Activated T-helper 1 cell treated with Interleukin-2 at 50 U/mL for 16 hours (primary cell): ENCODE measurements at places on chromosomes 13 and 19.

GRCh38 chr19:48913114-48913889, 13.2 kb downstream of the NUCB1 start:
- no peak for DNase-seq

- DNase-seq = no peak
Observed at GRCh38 chr13:75635101-75635827, 866 bp upstream of the LMO7 start.

- DNase-seq = no peak
Observed at GRCh38 chr19:2807379-2808128, 12.1 kb upstream of the ZNF554 start.

DNA sequence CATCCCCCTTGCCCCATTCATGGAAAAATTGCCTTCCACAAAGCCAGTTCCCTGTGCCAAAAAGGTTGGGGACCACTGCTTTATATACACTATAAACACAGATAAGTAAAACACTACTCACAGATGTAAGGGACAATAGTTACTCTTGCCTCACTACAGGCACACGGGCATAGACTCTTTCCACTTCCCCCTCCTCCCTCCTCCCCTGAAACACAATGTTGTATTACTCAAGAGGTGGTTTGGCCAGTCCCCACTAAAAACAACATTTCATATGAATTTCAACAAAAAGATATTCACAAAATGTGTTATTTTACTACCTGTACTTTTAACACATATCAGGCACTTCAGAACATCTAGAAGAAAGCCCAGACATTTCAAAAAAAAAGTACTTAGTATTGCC, 45.1 kb downstream of the EPSTI1 start:
- no peak for DNase-seq

DNA sequence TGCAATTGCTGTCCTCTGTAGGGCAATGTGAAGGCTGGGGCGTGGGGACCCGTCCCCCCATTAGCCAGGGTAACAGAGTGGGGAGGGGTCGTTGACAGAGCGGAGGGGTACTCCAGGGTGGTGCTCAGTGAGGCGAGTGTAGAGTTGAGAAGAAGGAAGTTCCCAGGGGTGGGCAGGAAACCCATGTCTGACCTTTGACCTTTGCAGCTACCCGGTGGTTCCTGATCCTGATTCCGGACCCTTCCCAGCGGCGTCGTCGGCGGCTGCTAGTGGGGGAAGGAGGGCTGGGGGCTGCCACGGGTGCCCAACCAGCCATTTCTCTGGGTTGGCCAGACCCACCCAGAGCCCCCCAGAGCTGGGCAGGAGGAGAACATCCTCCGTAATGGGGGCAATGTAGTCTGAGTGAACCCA, 2.1 kb upstream of the PLVAP start:
- no peak for DNase-seq

DNA sequence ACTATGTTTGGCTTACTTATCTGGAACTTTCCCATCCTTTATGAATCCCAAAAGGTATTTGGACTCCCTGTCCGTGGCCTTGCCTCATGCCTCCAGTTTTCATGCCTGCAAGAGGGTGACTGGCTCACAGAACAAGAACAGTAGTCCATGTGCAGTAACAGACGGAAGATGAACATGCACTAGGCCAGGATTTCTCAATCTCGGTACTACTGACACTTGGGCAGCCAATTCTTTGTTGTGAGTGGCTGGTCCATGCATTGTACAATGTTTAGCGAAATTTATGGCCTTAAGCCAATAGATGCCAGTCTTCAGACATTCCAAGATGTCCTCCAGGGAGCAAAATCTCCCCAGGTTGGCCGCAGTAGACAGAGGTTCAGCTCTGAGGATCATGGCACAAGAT, 61.9 kb downstream of the DOCK9 start:
- DNase-seq = no peak

- no peak for DNase-seq
Observed at GRCh38 chr13:99009987-99010551, 32.2 kb upstream of the DOCK9 start.

DNA sequence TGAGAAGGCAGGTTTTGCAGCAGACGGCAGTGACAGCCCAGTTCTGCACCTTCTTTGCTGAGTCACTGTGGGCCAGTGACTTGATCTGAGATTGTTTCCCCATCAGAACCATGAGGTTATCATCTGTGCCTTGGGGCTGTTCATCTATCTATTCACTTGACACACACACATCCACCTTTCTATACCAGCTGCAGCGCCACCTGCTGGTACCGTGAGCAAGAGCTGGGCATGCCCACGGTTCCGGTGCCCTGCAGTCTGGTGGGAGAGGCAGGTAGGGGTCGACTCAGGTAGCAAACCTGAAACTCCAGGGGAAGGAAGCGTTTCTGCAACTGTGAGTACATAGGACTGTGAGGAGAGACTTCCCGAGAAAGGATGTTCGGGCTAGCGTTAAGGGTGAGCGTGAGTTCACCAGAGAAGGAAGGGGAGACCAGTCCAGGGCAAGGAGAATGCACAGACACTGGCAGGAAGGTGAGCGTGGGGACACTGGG, 7.5 kb upstream of the LIN7B start:
- DNase-seq = no peak

DNA sequence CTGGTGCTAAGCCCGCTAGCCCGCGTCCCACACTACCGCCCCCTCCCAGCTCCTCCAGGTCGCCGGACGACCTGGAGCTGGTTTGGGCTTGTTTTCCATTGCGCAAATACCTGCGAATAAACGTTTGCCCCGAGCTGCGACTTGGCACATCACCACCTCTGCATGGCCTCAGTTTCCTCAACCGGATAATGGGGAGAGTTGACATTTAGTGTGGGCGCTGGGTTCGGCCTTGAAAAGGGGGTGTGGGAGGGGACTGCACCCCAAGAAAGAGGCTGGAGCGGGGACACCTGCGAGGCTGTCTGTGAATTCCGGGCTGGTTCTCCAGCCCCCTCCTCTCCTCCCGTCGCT, 11.0 kb upstream of the JUND start:
- DNase-seq = no peak

GRCh38 chr13:38819053-38819452, 132.2 kb downstream of the FREM2 start:
- no peak for DNase-seq
